ENCODE measurements at places on chromosomes 16 and 17.

- no peak for DNase-seq
Measured at GRCh38 chr17:50634224-50634914, at the start of gene ABCC3. TSS of gene ABCC3 (plus strand) at chr17:50634881. CDS start at chr17:50634937, 56 bp downstream.

DNA sequence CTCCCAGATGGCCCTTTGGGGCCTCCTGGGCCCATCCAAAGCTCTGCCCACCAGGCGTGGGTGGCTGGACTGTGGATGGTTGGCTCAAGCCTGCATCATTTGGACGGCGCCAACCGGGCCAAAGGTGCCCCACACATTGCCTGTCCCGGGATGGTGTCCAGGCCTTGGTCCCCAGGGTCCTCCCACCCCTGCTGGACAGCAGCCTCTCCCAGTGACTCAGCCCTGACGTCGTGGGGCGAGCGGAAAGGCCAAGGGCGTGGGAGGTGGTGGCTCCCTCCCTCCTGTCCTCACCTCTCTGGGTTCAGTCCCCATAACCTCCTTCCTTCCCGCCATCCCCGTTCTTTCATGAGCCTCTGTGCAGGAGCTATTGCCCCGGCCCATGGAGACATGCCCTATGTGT, 42.1 kb upstream of the DLX4 start:
- no peak for DNase-seq

DNA sequence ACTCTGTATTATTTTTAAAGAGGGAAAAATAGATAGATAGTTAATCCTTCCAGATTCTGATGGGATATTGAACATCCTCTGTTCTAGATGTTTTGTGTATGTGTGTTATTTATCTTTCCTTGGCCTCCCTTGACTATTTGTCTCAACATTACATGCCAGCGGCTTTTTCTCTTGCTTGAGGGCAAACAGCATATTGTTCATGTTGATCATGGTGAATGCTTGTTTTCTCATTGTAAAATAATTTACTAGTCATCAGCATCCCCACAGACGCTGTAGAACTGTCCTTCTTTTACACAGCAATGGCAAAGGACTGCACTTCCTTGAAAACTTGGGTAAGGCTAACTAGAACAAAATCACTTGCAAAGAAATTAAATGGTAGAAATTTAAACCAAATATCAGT, 1376.4 kb upstream of the GOT2 start:
- no peak for DNase-seq

DNA sequence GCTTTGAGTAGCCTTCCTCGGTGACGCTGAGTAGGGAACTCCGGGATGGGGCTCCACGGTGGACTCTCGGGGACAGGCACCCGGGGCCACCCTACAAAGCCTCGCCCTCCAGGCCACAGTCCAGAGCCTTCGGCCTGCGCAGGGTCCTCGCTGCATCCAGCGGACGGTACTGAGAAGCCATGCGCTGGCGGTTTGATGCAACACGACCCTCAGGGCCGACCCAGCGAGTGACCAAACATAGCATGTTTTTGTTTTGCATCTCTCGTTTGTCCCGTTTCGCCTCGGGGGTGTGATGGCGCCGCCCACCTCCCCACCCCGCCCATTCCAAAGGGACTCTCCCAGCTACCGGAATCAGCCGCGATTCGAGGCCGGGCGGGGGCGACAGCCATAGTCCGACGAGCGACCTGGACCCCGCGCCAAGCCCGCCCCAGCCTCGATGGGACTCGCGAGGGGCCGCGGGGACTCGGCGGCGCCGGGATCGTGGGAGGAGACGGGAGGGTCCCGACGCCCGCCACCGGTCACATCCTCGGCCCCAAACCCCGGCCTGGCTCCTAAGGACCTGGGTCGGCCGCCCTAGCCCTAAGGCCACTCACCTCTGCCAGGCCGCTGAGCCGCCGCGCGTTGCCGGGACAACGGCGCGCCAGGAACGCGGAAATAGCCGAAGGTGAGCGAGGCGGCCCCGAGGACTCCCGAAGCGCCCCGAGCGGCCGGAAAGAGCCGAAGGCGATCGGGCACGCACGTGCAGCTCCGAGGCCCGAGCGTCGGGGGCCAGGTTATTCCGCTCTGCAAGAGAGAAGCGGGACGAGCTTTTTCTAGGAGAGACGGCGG, 1.6 kb downstream of the IFT140 start:
- DNase-seq, result peak; percentile 95

DNA sequence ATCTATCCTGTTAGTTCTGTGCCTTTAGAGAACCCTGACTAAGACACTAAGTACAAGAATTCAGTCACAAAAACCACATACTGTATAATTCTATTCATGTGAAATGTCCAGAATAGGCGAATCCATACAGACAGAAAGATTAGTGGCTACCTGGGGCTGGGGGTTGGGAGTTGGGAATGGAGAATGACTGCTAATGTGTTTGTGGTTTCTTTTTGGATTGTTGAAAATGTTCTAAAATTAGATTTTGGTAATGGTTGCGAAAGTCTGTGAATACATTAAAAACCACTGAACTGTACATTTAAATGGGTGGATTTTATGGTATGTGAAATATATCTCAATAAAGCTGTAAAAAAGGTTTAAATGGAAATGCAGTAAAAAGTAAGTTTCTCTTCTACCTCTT, 80.4 kb upstream of the AKTIP start:
- no peak for DNase-seq

DNA sequence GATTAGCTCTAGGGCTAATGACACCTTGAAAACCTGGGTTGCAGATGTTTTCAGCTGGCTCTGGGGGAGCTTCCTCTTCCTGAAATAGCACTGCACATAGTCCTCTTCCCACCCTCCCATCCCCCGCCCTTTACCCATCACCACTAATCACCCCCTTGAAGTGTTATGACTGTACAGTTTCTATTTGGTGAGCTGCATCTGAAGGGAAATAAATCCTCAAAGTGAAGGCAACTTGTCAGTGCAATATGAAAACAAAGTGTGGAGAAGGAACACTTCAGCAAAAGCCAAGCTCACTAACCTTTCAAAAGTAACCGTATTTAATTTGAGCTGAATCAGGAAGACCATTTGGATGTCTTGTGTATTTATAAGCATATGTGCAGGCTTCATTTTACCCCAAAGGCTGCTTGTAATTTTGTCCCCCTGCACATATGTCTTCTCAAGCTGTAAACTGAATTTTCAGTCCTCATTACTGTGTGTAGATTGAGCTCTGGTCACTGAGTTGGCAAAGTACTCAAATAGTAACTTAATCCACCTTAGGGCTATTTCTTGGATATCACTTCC, 44.1 kb upstream of the CA10 start:
- no peak for DNase-seq

GRCh38 chr16:3554351-3554928, 22.8 kb downstream of the NLRC3 start:
- peak; percentile 79 for DNase-seq

- DNase-seq, result no peak
Measured at GRCh38 chr16:27495191-27495590, 54.5 kb downstream of the GTF3C1 start.

DNA sequence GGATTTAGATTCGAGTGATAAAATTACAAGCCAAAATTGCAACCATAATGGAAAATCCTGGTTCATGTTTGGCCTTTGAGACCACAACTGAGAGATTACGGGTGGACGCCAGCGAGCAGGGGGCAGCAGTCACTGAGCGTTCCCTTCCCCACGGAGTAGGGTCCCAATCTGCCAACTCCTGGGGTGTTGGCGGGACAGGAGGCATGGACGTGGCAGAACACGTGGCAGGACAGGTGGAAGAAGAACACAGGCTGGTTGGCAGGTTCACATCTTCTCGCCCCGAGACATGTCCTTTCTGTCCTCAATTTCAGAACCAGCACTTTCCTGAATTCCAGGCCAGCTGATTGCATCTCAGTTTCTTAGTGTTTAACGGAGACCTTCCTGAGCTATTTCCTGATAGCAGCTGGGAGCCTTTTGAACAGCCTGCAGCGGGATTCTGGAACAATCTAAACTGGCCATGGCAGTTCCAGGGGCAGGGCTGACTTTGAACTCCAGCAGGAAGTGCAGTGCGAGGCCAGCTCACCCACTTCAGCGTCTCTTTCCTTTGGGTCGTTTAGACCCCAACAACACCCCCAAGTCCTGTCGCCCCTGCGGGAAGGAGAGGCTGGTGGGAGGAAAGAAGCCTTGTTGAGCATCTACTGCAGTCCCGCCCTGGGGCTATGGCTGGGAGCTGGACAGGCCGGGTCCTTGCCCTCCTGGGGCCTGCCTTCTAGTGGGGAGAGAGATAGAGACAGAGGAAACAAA, 159.1 kb upstream of the FOXF1 start:
- no peak for DNase-seq

DNA sequence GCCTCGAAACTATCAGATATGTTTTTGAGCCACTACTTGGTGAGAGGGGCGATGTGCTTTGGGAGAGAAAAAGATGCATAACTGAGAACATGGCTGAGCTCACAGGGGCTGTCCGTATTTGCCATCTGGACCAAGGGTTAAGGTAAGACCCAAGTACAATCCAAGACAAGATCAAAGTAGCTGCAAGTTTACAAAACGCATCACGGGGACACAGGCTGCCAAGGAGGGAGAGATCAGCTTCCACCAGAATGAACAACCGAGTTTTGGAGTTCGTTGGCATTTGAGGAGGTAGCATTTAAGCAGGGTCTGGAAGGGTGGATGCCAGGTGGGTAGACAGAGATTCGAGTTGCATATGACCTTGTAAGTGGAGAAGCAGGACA, 2.2 kb downstream of the PITPNC1 start:
- no peak for DNase-seq

DNA sequence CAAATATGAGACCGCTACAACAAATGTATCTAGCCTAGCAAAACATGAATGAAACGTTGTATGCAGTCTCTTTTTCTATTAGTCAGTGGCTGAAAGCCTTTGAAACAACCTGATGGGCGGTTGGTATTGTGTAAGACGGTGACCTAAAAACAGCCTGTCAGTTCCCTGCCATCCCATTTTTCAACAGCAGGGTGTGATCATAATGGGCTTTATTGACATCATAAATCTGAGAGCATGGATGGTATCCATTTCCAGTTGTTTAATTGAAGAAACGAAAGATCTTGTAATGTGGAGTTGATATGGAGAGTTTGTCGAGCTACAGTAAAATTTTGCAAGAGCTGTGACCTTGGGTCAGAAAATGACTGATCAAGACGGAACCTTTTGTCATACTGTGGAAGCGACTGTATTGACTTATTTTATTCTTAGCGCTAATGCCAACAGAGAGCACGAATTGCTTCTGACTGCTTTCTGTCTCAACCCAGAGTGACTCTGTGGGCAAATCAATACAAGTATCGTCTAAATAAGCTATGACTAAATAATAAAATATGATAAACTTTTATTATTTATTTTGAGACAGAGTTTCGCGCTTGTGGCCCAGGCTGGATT, 12.3 kb upstream of the MEIOB start:
- no peak for DNase-seq

DNA sequence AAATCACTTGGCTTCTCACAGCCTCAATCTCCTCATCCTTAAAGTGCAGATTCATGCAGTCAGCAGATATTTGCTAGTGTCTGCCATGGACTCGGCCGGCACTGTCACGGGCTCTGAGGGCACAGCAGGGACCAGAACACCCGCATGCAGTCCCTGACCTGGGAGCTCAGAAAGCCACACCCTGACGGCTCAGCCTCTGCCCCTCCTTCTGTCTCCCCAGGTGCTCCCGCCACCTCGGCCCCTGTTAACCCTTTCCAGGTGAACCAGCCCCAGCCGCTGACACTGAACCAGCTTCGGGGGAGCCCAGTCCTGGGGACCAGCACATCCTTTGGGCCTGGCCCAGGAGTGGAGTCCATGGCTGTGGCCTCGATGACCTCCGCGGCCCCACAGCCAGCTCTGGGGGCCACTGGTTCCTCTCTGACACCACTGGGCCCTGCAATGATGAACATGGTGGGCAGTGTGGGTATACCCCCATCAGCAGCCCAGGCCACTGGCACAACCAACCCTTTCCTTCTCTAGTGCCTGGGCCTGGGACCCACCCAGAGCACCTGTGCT, 28.7 kb downstream of the B9D1 start:
- DNase-seq, result peak; percentile 48

DNA sequence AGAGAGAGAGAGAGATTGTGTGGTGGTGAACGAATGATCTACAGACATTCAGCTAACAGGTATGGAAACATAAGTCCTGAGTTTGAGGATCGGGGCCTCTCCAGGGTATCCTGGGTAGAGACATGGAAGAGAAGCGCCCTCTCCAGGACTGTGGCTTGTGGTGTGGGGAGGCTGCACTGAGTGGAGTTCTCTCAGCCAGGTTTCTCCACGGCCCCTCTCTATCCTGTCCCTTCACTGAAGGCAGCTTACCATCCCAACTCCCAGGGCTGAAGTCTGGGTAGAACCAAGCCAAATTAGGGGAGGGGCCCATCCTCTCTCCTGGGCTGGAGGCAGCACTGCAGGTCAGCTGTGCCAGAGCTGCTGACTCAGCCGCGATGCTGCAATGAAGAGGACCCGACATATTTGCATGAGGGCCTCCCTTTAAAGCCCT, 6.2 kb downstream of the C1QL1 start:
- DNase-seq, result peak; percentile 78

DNA sequence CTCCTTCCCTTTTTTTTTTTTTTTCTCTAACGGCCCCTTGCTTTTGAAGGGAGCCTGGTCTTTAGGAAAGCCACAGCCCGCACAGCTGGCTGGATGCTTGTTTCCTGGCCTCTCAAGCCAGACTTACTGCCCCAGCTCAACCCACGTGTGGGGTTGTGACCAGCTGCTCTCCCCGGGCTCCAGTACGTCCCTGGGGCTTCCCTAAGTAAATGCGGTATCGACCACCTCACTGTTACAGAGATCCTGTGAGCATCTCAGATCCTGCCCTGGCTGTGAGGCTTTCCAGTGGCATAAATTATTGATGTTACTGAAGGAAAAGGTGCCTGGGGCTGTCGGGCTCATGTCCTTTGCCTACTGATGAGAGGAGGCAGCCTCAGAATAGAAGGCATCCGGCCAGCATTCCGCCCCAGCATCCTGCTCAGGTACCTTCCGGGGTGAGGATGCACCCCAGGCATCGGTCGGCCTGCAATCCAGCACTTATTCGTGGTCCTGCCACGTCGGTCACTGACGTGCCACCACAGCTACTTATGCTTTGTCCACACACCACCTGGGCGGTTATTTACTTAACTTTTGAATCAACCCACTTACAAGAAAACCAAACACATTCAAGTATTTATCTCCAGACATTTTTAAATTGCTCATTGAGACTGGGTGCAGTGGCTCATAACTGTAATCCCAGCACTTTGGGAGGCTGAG, 9.6 kb downstream of the GPRC5B start:
- no peak for DNase-seq

DNA sequence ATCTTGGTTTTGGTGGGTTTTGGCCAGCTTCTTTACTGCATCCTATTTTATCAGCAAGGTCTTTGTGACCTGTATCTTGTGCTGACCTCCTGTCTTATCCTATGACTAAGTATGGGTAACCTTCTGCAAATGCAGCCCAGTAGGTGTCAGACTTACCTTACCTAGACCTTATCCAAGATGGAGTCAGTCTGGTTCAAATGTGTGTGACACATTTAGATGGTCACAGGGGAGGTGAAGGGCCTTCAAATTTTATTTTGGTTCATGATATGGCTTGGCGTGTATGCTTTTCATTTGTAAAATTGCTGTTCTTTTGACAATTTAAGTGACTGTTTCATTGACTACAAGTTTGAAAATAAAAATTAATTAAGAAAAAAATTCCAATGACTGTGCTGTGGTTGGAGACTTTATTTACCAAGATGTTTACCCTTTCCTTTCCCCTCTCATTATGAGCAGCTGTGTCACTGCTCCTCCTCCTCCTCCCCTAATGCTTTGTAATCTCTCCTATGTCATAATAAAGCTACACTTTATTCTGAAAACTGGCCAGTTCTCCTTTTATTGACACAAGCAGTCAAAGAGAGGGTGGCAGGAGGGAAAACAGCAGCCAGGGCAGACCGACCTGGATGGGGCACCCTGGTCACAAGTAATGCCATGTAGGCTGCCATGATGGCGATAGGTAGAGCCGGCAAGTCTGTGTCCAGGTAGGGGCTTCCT, 49.4 kb downstream of the TNFRSF13B start:
- DNase-seq, result no peak

GRCh38 chr16:85573696-85574641, 39.2 kb upstream of the GSE1 start:
- DNase-seq, result no peak

Data from islet precursor cell (in vitro differentiated cells).